Fibroblast of mammary gland (primary cell): ENCODE measurements at places on chromosomes 1 and 21.

DNA sequence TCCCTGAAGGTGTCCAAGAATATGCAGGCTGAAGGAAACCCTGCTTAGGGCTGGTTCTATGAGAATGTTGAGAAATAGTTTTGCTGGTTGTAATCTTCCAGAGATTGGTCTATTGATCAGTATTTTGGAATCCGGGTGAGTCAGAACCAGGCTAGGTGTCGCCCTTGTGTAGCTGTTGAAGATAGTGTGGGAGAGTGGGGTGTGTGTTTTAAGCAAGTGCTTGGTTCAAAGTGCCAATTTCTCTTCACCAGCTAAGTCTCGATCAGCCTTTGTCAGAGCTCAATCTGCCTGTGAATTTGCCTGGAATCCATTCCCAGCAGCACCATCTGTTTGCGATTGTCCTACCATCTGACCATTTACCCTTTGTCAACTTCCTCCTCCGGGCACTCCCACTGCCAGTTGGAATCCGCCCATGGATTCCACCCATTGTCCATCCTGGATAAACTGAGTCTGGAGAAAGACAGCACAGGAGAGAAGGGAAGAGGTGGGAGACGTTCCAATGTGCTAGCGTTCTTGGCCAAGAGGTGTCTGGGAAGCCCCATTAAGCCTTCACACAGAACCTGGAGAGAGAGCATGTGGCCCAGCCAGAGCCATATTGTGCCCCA lies 59.4 kb upstream of the CYP2J2 start:
- DNase-seq: peak; percentile 71

DNA sequence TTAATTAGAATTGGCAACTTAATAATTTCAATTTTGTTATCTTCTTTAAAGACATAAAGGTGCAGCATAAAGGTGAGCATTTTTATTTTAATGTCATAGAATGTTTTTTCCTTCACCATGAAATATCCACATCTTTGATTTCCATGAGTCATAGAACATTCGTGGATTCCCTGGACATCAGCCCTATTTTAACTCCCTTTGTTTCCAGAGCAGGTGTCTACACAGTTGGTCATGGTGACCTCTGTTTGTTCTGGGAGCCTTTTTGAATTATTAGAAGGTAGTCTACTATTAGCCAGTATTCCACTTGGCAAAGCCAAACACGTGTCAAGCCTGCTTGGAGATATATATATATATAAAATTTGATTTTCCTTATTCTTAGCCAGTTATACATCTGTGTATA lies 572.9 kb downstream of the LTN1 start:
- peak; percentile 16 for DNase-seq

GRCh38 chr1:241615043-241615974 lies 24.9 kb downstream of the CHML start:
- DNase-seq: peak; percentile 20

DNA sequence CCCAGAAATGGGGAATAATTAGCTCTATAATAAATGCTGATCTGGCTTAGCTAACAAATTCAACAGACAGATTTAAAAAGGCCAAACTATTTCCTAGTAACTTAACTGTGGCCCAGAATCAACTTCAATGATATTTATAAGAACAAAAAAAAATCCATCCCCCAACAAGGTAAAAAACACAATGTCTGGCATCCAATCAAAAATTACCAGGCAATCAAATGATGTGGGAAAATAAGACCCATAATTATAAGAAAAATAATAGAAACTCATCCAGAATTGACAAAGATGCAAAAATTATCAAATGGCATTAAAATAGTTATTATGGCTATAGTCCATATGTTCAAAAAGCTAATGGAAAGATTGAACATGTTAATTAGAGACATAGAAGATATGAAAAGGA lies 42.4 kb upstream of the CDC14A start:
- DNase-seq: no peak

- DNase-seq: no peak
Observed at GRCh38 chr1:117268535-117269455, 58.1 kb upstream of the VTCN1 start.
